Kidney epithelial cell (primary cell): ENCODE measurements at places on chromosomes 11 and 22.

DNA sequence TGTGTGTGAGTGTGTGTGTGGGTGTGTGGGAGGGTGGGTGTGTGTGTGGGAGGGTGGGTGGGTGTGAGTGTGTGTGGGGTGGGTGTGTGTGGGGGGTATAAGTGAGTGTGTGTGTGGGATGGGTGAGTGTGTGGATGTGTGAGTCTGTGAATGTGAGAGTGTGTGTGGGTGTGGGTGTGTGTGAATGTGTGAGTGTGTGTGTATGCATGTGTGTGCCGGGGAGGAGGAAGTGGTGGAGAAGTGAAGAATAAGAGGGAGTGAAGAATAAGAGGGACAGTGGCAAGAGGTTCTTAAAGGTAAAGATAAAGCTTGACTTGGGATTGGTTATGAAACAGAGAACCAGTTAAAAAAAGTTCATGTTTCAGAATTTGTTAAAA is 54.0 kb downstream of the PRR5L start:
- DNase-seq, result no peak

GRCh38 chr11:1397862-1398527 is 8.3 kb downstream of the BRSK2 start:
- DNase-seq, result no peak

DNA sequence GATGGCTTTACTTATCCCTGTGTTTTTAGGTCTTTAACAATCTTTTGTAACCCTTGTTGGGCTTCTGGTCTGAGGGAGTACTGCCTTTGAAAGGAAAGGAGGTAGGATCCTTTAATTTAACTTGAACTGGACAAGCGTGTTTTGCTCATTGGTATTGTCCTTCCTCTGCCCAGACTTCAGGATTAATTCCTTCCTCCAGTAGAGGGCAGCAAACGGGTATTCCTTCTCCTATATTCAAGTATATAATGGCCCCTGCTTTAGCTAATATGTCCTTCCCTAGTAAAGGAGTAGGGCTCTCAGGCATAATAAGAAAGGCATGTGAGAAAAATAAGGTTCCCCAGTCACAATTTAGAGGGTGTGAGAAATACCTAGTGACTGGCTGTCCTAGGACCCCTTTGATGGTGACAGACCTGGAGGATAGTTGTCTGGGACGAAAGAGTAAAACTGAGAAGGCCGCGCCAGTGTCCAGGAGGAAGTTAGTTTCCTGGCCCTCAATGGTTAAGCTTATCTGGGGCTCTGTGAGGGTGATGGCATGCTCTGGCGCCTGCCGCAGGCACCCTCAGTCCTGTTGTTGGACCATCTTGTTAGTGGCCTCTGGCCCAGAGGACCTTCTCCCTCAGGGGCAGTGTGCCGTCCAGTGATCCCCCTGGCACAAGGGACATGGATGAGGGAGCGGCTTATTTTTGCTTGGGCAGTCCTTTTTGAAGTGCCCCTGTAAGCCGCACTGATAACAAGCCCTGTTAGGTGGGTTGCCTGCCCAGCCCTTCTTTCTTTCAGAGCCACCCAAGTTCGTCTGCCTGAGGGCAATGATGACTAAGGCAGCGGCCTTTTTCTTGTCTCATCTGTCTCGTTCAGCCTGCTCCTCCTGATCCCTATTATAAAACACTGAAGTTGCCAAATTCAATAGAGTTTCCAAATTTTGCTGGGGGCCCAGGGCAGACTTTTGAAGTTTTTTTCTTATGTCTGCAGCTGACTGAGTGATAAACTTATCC is 51.8 kb downstream of the C11orf71 start:
- DNase-seq, result peak; percentile 28

DNA sequence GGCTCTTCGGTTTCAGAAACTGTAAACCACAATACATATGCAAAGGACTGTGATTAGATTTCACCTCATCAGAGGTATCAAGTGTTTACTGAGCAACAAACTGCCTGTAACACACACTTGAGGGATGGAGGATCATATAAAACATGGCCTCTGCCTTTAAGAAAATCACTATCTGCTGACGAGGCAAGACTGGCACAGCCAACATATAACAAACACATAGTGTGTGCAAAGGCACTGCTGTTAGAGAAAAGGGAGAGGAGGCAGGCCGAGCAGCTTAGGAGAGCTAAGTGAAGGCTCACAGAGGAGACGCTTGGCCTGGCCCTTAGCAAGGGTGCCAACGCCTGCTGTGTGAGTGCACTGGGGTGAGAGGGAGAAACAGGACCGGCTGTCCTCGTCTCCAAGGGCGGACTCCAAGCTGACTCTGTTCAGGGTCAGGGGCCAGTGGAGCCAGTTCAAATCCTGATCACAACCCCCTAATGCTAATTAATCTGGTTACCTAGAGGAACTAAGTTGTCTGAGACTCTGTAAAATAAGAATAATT is 48.2 kb downstream of the LRFN4 start:
- no peak for DNase-seq

DNA sequence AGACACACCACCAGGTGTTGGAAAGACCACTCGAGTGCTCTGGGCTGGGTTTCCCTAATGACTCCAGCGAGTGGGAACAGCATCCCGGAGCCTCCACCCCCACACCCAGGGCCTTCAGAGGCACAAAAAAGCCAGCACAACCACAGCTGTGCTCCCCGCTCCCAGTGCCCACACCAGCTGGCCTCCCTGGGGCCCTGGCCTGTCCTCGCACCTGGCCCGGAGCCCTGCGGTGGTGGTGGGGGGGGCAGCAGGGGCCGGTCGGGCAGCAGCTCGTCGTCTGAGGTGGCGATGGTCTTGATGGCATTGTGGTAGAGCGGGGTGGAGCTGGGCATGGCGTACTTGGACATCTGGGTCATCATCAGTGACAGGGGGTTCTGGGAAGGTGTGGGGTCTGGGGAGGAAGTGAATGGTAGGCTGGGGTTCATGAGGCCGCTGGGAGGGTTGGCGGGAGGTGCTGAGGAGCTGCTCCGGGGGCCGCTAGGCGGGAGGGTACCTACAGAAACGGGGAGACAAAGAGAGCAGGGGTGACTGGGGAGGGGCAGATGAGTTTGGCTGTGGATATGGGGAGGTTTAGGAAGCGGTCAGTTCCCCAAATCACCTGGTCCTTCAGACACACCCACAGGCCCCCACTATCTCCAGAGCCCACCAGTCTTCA is 16.1 kb downstream of the CXCR5 start:
- DNase-seq, result no peak

GRCh38 chr11:27107548-27107947 is 66.9 kb downstream of the BBOX1 start:
- no peak for DNase-seq

GRCh38 chr22:35601743-35602615 is 15.2 kb downstream of the MB start:
- DNase-seq, result peak; percentile 72

DNA sequence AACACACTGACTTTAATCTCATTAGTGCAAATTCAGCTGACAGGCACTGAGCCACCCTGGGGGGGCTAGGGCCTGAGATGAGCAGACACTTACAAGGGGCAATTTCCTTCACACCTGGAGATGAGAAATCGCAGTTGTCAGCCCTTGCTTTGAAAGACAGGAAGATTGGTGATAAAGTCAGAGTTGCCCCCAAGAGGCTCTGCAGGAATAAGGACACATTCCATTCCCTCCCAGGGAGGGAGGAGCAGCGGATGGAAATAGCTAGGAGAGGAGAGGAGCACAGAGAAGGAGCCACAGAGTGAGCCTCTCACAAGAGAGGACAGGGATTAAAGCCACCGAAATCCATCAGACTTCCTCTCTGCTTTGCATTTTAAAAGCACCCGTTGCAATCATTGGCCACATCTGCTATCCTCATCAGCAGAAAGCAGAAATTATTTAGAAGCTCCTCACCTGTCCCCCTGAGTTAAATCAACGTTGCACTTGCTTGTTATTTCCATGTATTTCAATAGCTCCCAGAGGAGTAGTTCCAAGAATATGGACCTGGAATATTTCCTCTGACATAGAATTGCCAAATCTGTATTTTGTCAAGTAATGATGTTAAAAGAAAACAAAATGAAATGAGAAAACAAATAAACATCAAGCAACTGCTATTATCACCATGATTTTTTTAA is 213.7 kb downstream of the BARX2 start:
- no peak for DNase-seq

DNA sequence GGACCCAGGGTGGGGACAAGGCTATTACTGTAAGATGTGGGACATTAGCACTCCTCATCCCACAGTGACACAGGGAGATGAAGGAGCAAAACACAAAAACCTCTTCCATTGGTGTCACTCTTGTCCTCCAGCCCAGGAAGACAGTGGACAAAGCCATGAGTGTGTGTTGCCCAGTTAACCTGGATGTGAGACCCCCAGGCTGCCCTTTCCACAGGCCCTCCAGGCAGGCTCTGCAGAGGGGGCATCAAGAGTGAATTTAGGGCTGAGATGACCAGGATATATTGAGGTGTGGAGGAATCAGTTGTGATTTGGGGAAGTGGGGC is 111.3 kb downstream of the GGTLC2 start:
- DNase-seq, result no peak

- DNase-seq, result no peak
Measured at GRCh38 chr22:38201371-38201710, 453 bp upstream of the MAFF start.

- no peak for DNase-seq
Measured at GRCh38 chr11:11265320-11265719, 87.7 kb downstream of the CSNK2A3 start.

DNA sequence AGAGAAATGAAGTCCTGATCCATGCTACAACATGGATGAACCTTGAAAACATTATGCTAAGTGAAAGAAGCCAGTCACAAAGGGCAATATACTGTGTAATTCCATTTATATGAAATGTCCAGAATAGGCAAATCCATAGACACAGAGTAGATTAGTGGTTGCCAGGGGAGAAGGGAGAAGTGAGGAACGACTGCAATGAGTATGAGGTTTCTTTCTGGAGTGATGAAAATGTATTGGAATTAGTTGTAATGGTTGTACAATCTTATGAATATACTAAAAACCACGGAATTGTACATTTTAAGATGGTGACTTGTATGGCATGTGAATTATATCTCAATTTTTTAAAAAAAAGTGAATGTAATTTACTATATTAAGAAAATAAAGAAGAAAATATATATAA is 83.1 kb upstream of the GDPD4 start:
- DNase-seq, result no peak

DNA sequence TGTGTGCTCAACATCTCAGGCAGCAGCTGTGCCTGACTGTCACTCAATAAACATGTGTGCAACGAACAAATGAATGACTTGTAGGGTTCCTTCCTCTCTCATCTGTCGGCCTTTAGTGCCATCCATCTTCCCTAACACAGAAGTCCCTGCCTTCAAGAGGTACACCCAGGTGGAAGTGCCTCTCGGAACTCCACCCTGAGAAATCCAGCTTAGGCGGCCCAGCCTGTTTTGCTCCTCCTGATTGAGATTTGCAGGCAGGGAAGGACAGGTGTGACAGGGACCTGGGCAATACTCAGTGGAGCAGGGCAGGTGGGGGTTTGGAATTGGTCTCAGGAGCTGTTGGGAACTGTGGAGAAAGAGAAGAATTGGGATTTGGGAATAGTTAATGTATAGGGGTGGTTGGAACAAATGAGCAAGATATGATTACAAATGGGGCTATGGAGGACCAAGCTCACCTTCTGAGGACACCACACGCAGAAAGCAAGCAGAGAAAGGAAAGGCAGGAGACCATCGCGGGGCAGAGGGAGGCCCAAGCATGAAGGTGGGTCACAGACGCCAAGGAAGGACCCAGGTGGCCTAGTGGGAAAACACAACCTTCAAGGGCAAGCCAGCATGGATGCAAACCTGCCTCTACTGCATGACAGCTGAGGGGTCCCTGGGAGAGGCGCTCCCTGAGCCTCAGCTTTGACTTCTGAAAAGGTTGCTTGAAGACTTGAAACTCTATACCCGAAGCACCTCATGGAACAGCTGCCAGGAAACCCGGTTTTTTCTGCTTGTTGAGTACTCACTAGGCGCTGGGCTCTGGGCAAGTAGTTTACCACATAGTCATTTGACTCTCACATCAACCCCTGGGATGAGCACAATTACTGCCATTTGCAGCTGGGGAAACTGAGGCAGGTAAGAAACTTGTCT is 40.9 kb upstream of the ANO1 start:
- DNase-seq, result no peak

DNA sequence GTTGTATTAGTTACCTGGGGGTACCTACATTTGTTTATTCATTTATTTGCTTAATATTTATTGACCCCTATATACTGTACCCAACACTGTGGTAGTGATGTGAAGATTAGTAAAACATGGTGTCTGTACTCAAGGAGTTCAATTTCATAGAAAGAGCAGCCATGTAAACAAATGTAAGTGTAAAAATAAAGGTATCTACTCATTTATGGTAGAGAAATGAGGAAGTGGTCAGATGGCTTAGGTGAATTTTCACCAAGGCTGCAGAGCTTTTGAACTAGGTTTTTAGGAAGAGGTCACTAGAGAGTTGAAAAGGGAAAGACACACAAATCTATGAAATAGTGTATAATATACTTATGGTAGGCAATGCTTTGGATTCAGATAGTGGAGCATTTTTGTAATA is 11.1 kb downstream of the CTR9 start:
- DNase-seq, result no peak

DNA sequence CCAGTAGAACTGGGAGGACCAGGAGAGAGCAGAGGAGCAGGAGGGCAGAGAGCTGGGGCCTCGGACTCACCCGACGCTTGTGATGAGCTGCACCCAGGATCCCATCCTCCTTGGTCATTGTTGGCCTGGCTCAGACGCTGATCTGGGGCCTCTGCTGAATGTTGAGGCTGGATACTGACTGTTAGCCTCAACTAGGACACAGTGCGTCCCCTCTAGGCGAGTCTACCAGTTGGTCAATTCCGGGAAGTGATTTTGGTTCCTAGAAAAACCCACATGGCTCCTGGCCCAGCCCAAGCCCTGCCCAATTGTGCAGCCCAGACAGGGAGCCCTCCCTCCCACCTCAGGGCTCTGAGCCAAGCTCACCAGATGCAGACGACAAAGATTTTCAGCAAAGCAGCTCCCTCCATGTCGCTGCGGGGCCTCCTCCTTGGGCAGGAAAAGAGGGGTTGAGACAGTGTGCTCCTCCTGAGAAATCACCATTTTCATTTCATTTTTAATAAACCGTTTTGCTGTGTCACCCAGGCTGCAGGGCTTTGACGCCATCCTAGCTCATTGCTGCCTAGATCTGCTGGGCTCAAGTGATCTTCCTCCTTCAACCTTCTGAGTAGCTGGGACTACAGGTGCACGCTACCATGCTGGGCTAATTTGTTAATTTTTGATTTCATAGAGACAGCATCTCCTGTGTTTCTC is at the start of gene APOL4:
Gene APOL4 (minus strand): TSS at position 180 of the 690 bp plus-strand sequence. CDS start 75 bp downstream, at position 105.
- no peak for DNase-seq

DNA sequence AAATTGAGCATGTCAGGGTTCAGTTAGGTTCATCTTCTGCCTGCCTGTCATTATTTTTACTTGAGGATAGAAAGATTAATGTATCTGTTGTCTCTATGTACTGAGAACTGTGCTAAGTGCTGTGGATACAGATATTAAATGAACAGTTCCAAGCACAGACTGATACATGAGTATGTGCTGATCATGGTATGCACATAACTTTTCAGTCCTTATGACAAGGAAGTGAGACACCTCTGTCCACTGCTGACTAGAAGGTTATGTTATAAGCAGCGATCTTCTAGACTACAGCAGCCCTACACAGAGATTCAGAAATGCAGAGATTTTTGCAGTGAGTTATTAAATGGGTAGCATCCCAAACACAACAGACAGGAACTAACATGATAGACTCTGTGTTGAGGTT is 335.6 kb upstream of the MTNR1B start:
- DNase-seq, result no peak
